ENCODE measurements at places on chromosomes 1 and 21.

GRCh38 chr1:224213438-224214119 is 30.5 kb downstream of the DEGS1 start:
- DNase-seq, result no peak

- peak; percentile 25 for DNase-seq
These were observed 2.2 kb downstream of the GAS5 start for GRCh38 chr1:173865468-173866164.

DNA sequence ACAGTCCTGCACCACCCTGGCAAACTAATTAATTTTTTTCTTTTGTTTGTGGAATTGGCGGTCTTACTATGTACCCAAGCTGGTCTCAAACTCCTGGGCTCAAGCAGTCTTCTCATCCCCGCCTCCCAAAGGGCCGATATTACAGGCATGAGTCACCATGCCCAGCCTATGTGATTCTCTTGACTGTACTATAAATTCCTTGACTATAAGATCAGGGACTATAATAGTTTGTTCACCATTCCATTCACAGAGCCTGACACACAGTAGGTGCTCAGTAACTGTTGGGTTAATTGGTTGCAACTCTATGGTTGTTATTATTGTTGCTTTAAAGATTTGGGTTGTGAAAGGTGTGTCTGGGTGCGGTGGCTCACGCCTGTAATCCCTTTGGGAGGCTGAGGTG is 17.2 kb downstream of the DAP3 start:
- peak; percentile 82 for DNase-seq

DNA sequence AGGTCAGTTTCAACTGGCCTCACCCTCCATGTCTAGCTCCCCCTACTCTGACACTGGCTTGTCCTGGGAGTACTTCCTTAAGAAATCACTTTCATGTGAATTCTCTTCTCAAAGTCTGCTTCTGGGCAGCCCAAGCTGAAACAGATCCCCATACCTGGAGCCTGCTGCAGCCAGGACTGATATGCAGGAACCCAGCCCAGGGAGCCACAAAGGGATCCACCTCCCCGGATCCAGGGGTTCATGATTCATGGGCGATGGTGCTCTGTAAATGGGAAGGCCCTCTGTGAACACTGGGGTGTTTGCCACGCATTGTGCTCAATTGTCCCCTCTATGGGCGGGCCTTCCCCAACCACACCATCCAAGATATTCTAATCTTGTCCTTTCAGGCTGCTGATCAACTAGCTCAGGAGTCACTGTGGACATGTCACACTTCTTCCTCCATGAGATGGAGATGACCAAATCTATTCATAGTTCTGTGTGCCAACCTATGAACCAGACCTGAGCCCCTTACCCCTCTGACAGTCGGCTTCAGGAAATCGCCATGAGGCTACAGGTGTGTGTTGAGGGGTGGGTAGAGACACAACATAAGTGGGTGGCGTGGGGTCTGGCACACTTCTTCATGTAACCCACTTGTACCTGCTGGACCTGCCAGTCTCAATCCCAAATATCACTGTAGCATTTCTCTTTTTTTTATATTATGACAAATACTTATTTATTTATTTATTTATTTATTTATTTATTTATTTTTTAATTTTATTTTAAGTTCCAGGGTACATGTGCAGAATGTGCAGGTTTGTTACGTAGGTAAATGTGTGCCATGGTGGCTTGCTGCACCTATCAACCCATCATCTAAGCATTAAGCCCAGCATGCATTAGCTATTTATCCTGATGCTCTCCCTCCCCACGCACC is 41.8 kb downstream of the RUNX3 start:
- no peak for DNase-seq

- peak; percentile 23 for DNase-seq
These were observed 360.1 kb upstream of the PLXNA2 start for GRCh38 chr1:208604295-208604694.

- DNase-seq, result no peak
These were observed 20.9 kb upstream of the NCMAP start for GRCh38 chr1:24535021-24535424.

DNA sequence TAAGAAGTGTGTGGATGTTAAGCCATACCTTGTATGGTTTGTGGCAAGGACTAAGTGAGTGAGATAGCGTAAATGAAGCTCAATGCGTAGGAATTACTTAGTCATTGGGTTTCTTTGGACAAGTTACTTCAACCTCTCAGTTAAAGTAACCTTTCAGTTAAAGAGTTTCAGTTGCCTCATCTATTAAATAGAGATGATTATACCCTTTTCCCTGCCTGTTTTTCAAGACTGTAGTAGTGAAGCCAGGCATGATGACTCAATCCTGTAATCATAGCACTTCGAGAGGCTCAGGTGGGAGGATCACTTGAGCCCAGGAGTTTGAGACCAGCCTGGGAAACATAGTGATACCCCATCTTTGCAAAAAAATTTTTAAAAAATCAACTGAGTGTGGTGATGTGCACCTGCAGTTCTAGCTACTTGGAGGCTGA is 6.3 kb downstream of the ZMPSTE24 start:
- DNase-seq, result no peak

- DNase-seq, result no peak
These were observed 86.9 kb downstream of the OBSCN start for GRCh38 chr1:228294717-228295116.

- DNase-seq, result no peak
These were observed 128.5 kb downstream of the DNM3 start for GRCh38 chr1:171969813-171970212.

DNA sequence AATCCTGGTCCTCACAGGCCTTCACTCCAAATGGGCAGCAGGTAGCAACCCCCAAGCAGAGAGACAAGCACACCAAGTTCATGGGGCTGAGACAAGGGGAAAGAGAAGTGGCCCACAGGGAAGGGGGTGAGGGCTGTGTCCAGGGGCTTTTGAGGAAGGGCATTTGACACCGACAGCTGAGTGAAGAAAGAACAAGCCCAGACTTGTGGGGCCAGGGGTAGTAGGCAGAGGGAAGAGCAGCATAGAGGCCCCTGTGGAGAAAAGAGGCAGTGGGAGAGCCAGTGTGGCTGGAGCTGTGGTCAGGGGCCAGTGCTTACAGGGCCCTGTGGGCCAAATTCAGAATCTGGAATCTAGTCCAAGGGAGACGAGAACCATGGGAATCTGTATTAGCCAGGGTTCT is 85.4 kb downstream of the IGSF21 start:
- DNase-seq, result no peak

GRCh38 chr1:156001662-156002171 is 19.0 kb downstream of the SSR2 start:
- no peak for DNase-seq

- DNase-seq, result no peak
These were observed 5.9 kb upstream of the A3GALT2 start for GRCh38 chr1:33326785-33327184.

- peak; percentile 20 for DNase-seq
These were observed 520 bp downstream of the CLIC6 start for GRCh38 chr21:34669149-34669879.

DNA sequence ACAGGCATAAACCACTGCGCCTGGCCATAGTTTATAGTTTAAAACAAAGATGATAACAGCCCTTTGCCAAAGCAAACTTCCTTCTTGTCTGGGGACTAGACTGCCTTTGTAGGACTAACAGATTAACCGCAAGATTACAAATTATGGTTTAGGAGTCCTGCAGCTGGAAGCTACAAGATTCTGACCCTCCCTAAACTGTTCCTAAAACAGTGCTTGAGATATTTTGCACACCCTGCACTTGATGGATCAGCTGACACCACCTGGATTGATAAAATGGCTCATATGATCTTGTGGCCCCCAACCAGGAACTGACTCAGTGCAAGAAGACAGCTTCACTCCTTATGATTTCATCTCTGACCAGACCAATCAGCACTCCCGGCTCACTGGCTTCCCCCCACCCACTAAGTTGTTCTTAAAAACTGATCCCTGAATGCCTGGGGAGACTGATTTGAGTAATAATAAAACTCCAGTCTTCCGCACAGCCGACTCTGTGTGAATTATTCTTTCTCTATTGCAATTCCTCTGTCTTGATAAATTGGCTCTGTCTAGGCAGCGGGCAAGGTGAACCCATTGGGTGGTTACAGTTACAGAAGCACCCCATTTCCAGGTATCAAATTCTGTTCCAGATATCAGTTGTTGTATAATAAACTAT is 13.8 kb upstream of the RNF11 start:
- no peak for DNase-seq

- DNase-seq, result no peak
These were observed 76.5 kb upstream of the FGGY start for GRCh38 chr1:59220356-59220755.

DNA sequence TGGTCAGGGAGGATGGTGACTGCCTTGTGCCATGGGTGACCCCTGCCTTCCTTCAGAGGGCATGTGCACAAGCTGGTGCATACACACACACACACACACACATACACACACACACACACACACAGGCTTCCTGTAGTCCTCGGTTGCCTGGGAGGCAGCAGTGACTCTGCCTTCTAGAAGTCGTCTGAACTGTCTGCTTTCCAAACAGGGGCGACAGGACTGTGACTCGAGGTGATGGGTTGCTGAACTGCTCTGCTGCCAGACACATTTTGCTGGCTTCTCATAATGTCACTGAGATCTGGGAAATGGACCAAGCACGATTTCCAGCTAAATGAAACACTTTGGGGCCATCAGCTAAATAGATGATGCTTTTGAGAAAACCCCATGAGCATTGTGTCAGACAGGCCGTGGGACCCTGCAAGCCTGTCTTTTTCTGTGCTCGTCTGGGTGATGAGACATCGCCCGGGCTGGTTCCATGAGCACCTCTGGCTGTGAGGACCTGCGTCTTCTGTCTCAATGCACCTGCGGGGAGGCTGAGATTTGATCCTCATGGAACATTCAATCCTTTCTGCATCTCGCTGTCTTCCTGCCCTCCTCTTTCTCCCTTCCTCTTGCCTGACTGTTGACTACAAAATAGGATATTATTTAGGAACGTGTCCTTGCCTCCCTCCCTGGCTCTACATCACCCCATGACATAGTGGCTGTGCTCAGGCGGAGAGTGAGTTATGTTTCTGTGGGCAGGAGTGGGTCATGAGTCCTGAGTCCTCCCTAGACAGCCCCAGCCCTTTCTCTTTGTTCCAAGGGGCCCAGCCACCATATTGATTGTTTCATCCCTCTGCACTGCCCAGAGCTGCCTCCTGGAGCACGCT is 436.8 kb downstream of the CAMTA1 start:
- DNase-seq, result peak; percentile 26

GRCh38 chr1:156407344-156407743 is 38.3 kb downstream of the RHBG start:
- no peak for DNase-seq

- DNase-seq, result peak; percentile 98
These were observed at the start of gene PTPN14 for GRCh38 chr1:214551436-214552173. TSS of gene PTPN14 (minus strand) at chr1:214551602. CDS start at chr1:214464803, 86,799 bp downstream.

- DNase-seq, result peak; percentile 59
These were observed 52.0 kb upstream of the COL11A1 start for GRCh38 chr1:103160281-103160680.

DNA sequence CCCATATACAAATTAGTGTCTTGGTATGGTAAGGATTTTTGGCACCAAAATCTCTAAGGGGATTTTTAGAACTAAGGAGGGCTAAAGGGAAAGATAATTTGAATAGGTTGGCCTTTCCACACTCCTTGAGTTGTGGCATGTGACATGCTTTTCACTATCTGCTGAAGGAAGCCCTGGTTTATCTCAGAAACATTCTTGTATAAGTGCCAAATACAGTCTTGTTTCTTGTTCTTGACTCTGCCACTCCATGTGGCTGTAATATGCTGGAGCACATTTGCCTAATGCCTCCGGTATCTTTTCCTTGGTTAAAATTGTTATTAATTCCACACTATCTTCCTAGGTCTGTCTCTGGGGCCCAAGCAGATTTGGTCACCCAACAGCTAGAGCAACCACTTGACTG is 457.0 kb downstream of the USP25 start:
- DNase-seq, result peak; percentile 10

DNA sequence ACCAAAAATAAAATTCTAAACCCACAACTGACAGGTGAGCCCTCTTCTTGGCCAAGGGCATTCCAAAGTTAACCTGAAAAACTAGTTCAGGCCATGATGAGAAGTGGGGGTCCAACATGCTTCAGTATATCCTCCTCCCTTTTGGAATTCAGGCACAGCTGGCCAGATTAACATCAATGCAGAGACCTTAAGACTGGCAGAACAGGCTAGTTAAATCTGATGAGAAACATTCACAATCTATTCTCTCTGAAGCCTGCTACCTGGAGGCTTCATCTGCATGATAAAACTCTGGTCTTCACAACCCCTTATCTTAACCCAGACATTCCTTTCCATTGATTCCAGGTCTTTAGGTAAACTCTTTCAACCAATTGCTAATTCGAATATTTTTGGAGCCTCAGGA is 26.7 kb upstream of the ZBTB8B start:
- DNase-seq, result no peak

DNA sequence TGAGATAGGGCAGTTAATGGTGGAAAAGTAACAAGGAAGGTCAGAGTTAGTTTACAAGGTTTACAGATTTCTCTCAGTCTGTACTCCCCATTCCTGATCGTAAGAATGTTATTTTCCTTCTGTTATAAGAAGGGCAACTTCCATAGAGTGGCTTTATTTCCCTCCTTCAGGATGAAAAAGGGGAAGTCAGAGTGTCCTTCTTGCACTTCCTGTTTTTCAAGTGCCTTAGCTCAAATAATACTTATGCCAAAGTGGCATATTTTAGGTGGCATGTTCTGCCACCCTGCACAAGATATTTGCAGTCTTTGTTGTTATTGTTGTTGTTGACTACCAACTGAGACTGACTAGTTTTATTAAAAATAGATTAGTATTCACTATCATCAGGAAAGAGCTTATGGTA is 730.7 kb upstream of the ADGRL4 start:
- DNase-seq, result no peak

- no peak for DNase-seq
These were observed 77.4 kb downstream of the PSMG1 start for GRCh38 chr21:39105836-39106235.

- DNase-seq, result no peak
These were observed 113.0 kb upstream of the SLC25A33 start for GRCh38 chr1:9426291-9426711.

- no peak for DNase-seq
These were observed 1316.8 kb upstream of the B3GALT2 start for GRCh38 chr1:194503209-194503608.

GRCh38 chr1:98991127-98992012 is 13.3 kb downstream of the PLPPR5 start:
- peak; percentile 81 for DNase-seq

DNA sequence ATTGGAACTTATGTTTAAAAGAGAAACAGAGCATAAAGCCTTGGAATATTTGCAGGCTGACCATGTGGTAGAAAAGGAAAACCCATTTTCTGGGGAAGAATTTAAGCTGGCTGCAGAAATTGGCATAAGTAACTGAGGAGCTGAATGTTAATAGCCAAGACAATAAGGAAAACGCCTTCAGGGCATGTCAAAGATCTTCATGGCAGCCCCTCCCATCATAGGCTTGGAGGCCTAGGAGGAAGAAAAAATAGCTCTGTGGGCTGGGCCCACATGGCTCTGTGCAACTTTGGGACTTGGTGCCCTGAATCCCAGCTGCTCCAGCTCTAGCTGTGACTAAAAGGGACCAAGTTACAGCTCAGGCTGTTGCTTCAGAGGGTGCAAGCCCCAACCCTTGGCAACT is 51.5 kb downstream of the CTH start:
- DNase-seq, result peak; percentile 8

- peak; percentile 67 for DNase-seq
These were observed 65.5 kb upstream of the CR1L start for GRCh38 chr1:207579436-207579799.

- no peak for DNase-seq
These were observed 9.7 kb upstream of the PKNOX1 start for GRCh38 chr21:42964546-42965210.

- no peak for DNase-seq
These were observed 158.6 kb downstream of the PGBD5 start for GRCh38 chr1:230267338-230268065.
